HCT116 (cell line): ENCODE measurements at places on chromosomes 12 and 14. TPM values are rescaled to one million over a fixed set of nuclear protein-coding genes. Genes with fewer than 3 reads are reported as not detected.

Gene CREBL2
- 11.3 TPM for total RNA-seq

Gene CLEC6A
- not detected for total RNA-seq

Gene SLC2A14
- total RNA-seq, result not detected

Gene PYM1
- 24.8 TPM for total RNA-seq

DNA sequence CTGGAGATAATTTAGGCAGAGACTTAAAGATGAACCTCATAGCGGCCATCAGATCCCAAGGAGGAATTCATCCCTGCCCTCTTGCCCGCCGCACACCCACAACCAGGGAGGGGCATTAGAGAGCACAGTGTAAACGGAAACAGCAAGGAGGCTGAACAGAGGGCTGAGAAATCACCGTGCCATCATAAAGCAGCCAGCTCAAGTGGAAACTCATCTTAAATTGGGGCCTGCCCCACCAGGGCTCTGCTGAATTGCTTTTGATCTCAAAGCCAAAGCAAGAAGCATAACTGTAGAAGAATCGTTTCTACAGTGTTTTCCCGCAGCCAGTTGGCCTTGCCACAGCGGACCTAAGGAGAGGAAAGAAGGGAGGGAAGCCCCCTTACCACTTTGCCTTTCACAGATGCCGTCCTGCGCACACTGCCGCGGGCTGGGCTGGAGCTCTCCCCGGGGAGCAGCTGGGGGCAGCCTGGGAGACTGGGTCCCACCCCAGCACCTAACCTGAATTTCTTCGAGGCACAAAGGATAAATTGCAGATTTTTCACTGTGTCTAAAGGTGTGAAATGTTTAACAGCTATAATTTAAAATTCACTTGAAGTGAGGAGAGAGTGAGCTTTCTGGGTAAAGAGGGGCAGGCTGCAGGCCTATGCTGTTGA, 51.8 kb upstream of the MMP17 start:
- H3K4me1 ChIP-seq, result no peaks in the 10 kb centered on the region
- peaks cover 16% of the 10 kb centered on the region for H3K36me3 ChIP-seq
- H3K27me3 ChIP-seq, result no peaks in the 10 kb centered on the region
- H3K27ac ChIP-seq, result no peak overlapping the region

GRCh38 chr12:23096321-23096720, 471.4 kb downstream of the ETNK1 start:
- no peaks in the 10 kb centered on the region for H3K4me1 ChIP-seq
- H3K27ac ChIP-seq, result no peak overlapping the region
- DNase-seq, result no peak
- no peaks in the 10 kb centered on the region for H3K36me3 ChIP-seq

- peaks cover 61% of the 10 kb centered on the region for H3K4me1 ChIP-seq
- no peaks in the 10 kb centered on the region for H3K36me3 ChIP-seq
- no peak for DNase-seq
- H3K4me3 ChIP-seq, result no peak overlapping the region
- H3K27ac ChIP-seq, result no peak overlapping the region
- no peaks in the 10 kb centered on the region for H3K27me3 ChIP-seq
Measured at GRCh38 chr12:52027085-52027843, 20.5 kb downstream of the TAMALIN start.
